Mesenteric fat pad (tissue), 1 donor: ENCODE measurements at places on chromosomes 16 and 17. TPM values are rescaled to one million over a fixed set of nuclear protein-coding genes. Genes with fewer than 3 reads are reported as not detected.

The TPPP3 gene
- total RNA-seq: 4.8 TPM

The HSD3B7 gene
- 51.1 TPM for total RNA-seq

The MT3 gene
- not detected for total RNA-seq

The KRTAP3-2 gene
- not detected for total RNA-seq

The ZNF750 gene
- total RNA-seq: 0.26 TPM

The CDRT15 gene
- not detected for total RNA-seq

The TBC1D3C gene
- total RNA-seq: 0.19 TPM

The TEKT3 gene
- total RNA-seq: not detected

The SDR42E1 gene
- 0.77 TPM for total RNA-seq

The CD300H gene
- not detected for total RNA-seq

The NPIPA8 gene
- total RNA-seq: 0.93 TPM

The LRRC75A gene
- 3.1 TPM for total RNA-seq

The AHSP gene
- not detected for total RNA-seq

The CD79B gene
- total RNA-seq: 4.3 TPM

The CACNG3 gene
- not detected for total RNA-seq

The TMEM106A gene
- total RNA-seq: 25.4 TPM

The KRT33B gene
- not detected for total RNA-seq

The PYDC1 gene
- total RNA-seq: not detected

The CACNG1 gene
- not detected for total RNA-seq

The SCARF1 gene
- total RNA-seq: 25.7 TPM

The KRT31 gene
- total RNA-seq: not detected

The ATP2A3 gene
- 9.7 TPM for total RNA-seq

The CD300A gene
- 19.0 TPM for total RNA-seq

The KRTAP4-4 gene
- not detected for total RNA-seq

The SAP30BP gene
- total RNA-seq: 86.0 TPM

The FNDC8 gene
- not detected for total RNA-seq

The TAF15 gene
- total RNA-seq: 146 TPM

The BAIAP3 gene
- 1.3 TPM for total RNA-seq

The NPIPA7 gene
- total RNA-seq: 7.8 TPM

The CTRL gene
- 1.3 TPM for total RNA-seq

The HCRT gene
- not detected for total RNA-seq

The C17orf78 gene
- not detected for total RNA-seq

The SKAP1 gene
- total RNA-seq: 1.1 TPM

The KRT17 gene
- total RNA-seq: not detected

The USH1G gene
- total RNA-seq: not detected

The GP1BA gene
- total RNA-seq: not detected

The PERCC1 gene
- total RNA-seq: 0.35 TPM

The TNRC6C gene
- total RNA-seq: 24.7 TPM

The TP53TG3C gene
- not detected for total RNA-seq

The ITGA2B gene
- 1.4 TPM for total RNA-seq
